ENCODE measurements at places on chromosomes 3 and 15.

DNA sequence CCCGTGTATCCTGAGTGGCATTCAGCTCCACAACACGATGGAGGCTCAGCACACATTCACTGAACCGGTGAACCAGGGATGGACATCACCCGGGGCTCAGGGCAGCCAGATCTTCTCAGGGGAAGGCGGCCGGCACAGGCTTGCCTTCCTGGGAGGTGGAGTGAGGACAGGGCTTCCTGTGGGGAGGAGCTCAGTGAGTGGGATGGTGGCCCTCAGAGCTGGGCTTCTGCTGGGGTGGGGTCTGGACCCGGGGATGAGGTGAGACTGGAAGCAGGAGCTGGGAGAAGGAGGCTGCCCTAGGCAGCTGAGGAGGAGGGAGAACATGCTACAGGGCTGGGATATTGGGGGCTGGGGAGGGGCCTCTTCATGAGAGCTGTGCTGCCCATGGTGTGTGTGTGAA is 58.5 kb upstream of the PRR23E start:
- no peak for DNase-seq

GRCh38 chr3:100696161-100696560 is 13.1 kb upstream of the TFG start:
- no peak for DNase-seq

GRCh38 chr3:148975248-148975647 is 16.1 kb upstream of the GYG1 start:
- no peak for DNase-seq

DNA sequence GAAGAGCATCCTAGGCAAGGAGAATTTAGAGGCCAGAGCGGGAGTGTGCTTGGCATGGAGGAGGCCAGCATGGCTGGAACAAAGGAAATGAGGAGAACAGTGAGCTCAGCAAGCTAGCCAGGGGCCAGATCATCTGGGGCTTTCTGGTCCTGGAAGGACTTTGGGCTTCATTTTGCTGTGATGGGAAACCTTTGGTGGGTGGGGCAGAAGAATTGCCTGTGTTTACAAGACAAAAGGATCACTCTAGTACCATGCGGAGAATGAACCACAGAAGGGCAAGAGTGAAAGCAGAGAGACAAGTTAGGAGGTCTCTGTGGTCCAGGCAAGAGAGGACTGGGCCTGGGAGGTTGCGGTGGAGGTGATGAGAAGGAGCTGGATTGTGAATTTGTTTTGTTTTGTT is 61.6 kb upstream of the FOXP1 start:
- DNase-seq, result no peak

- no peak for DNase-seq
Observed at GRCh38 chr3:151101270-151101969, 16.0 kb downstream of the MED12L start.

GRCh38 chr3:35194666-35195065 is 444.7 kb upstream of the ARPP21 start:
- DNase-seq, result no peak

DNA sequence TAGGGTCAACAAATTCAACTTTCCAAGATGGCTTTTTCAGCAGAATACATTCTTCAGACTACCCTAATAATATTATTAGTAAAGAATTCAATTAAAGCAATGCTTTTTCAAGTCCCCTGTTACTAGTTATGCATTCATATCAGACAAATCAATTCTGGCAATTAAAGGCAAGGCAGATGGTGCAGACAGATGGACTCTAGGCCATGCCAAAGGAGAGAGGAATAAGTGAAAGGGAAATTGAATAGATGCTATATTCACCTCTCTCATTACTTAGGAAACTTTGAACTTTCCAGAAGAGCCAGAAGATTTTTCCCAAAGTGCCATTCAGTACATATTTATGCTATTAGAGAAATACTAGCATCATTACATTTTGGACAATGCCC is 487.7 kb upstream of the RASGRP1 start:
- DNase-seq, result no peak

GRCh38 chr3:102483556-102483955 is 48.7 kb downstream of the ZPLD1 start:
- no peak for DNase-seq

GRCh38 chr15:34606131-34606530 is 22.7 kb upstream of the GOLGA8B start:
- DNase-seq, result no peak

GRCh38 chr3:133037436-133037835 is 755 bp upstream of the TMEM108 start:
- no peak for DNase-seq

- no peak for DNase-seq
Observed at GRCh38 chr3:16520970-16521881, 7.7 kb upstream of the RFTN1 start.

- peak; percentile 32 for DNase-seq
Observed at GRCh38 chr3:143121241-143122088, 1.9 kb downstream of the CHST2 start.

GRCh38 chr3:195854628-195855294 is 43.0 kb upstream of the MUC4 start:
- DNase-seq, result no peak
